ENCODE measurements at places on chromosomes 5 and 9.

- no peak for DNase-seq
Measured at GRCh38 chr5:179558932-179559283, 8.6 kb downstream of the RUFY1 start.

GRCh38 chr9:23556459-23556858 is 269.6 kb downstream of the ELAVL2 start:
- DNase-seq, result no peak

- no peak for DNase-seq
Measured at GRCh38 chr9:132538071-132538470, 44.3 kb upstream of the BARHL1 start.

DNA sequence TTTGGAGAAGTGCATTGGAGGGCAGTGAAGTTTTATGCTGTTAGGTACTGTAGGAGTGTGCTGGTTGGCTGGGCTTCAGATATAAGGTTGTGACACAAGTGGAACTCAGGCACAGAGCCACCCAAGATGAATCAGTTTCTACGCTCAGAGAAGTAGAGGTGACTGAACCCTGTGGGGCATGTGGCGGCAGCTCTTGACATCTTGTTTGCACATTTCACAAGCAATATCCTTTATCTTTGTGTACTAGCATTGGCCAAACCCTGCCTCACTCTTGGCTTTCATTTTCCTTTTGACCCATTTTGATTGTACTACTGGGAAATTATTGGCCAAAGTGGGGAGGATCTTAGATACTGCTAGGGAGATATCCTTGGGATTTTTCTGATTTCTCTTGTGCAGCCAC is 110.0 kb downstream of the PSAT1 start:
- no peak for DNase-seq

GRCh38 chr9:132024589-132024988 is 55.1 kb downstream of the MED27 start:
- no peak for DNase-seq

DNA sequence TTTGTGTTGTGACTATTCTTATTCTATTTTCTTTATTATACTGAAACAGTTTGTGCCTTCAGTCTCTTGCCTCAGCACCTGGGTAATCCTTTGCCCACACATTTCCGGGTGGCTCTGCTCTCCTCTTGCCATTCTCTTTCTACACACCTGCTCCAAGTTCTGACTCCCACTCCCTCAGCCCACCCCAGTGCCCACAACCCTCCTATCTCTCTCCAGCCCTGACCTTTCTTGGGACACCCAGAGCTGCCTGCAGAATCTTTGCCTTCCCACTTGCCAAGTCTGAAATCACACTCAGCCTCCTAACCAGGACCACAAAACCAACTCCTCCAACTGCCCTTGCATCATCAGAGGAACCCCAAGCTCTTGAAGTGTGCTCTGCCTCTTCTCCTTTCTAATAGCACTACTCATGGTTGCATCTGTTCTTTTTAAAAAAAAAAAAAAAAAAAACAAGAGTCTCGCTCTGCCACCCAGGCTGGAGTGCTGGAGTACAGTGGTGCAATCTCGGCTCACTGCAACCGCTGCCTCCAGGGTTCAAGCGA is 4.1 kb downstream of the SWI5 start:
- DNase-seq, result no peak

- DNase-seq, result no peak
Measured at GRCh38 chr5:103486739-103487138, 75.8 kb downstream of the NUDT12 start.

GRCh38 chr9:136396219-136396515 is 3.8 kb downstream of the SNAPC4 start:
- DNase-seq, result no peak

All from stimulated activated CD8-positive, alpha-beta memory T cell treated with anti-CD3 and anti-CD28 coated beads, Interleukin-4, amount 100 ng/mL, for 1 hour (primary cell).